Coronary artery (tissue), 2 donors: ENCODE measurements at places on chromosomes 7 and 10.
A peak's percentile ranks its signal among the peaks of the same experiment; 100 is the strongest.

- no peak for DNase-seq
These were observed 28.7 kb upstream of the TNS3 start for GRCh38 chr7:47610506-47611044.

- no peak for DNase-seq
These were observed 540.2 kb downstream of the LRMDA start for GRCh38 chr10:75971402-75972211.

DNA sequence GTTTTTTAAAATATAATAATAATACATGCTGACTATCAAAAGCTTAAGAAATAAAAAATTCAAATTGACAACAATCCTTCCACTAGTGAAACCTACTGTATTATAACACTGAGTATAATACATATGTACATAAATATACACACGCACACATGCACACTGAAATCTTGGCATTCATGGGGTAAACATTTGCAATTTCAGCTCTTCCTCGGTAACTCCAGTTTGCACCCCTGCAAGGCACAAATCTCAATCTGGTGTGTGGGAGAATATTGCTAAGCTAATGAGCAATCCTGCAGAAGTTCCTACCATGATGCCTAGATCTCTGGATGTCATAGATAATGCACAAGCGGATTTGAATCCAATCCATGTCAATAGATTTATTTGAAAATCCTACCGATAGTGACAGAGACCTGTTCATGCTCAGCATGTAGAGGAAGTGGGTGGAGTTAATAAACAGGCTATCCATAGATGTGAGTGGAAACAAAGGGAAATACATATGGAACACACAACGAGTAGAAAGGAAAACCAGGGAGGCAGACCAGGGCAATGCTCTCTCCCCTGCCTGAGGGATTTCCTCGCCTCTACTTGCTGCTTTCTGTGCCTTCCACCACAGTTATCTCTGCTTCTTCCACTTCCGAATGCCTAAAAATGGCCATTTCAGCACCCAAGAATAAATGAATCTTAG is 38.1 kb upstream of the LANCL2 start:
- DNase-seq, result no peak

GRCh38 chr7:68476966-68477365 is 1121.3 kb upstream of the AUTS2 start:
- DNase-seq, result no peak

DNA sequence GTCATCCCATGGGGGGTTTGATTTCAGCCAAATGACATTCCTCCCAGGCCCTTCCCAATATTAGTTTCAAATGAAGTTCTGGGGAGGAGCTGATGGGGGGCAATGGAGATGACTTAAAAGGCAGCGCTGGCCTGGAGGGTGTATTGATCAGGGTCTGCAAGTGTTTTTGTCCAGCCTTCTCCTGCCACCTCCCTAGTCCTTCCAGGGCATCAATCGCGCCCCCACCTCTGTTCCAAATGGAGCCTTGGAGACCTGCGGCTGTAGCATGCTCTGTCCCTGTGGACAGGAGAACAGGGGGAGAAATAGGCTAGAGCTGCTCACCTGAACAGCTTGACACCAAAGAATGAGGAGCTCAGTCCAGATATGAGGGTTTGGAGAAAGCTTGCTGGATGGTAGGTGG is 386.8 kb upstream of the PODXL start:
- DNase-seq, result no peak

DNA sequence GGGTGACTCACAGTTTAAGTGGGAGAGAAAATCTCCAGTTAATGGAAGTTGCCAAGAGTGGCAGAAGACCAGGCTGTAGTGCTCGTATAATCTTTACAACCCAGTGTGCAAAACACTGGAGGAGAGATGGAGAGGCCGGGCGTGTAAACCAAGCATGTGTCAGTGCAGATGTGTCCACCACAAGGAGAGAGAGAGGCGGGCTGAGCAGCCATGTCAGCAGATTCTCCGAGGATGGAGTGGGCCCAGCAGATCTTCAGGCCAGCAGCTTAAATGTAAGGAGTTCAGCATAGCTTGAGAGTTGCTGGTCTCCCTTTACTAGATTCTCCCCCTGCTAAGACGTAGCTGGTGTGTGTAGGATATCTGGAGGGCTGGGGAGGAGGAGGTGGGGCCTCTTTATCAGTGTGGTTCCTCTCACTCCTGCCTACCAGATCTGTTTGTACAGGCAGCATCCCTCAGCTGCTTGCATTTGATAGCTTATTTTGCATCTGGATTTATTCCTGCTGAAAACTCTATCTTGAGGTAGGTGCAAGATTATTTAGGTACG is 13.7 kb downstream of the BPGM start:
- DNase-seq, result no peak

DNA sequence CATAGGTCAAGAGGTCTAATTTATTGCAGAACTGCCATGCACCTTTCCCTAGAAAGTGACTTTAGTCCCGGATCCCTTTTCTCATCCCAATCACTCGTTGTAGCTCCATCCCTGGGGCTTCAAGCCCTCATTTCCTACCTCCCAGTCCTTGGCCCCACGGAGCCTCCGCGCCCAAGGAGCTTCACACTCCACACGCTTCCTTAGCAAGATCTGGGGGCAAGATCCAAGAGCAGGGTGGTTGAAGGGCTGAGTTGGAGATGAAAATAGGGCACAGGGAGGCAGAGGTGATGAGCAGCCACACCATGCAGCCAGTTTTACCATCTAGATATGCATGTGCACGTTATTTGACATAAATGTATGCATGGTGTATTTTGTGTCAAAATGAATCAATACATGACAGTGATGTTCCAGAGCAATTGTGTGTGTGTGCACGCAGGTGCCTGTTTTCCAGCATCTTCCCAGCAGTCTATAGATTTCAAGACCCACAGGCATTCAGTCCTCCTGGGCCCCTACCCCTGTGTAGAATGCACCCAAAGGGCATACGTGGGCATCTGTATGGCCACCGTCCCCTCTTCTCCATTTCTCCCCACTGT is 6.0 kb upstream of the TRPV6 start:
- peak; percentile 7 for DNase-seq

DNA sequence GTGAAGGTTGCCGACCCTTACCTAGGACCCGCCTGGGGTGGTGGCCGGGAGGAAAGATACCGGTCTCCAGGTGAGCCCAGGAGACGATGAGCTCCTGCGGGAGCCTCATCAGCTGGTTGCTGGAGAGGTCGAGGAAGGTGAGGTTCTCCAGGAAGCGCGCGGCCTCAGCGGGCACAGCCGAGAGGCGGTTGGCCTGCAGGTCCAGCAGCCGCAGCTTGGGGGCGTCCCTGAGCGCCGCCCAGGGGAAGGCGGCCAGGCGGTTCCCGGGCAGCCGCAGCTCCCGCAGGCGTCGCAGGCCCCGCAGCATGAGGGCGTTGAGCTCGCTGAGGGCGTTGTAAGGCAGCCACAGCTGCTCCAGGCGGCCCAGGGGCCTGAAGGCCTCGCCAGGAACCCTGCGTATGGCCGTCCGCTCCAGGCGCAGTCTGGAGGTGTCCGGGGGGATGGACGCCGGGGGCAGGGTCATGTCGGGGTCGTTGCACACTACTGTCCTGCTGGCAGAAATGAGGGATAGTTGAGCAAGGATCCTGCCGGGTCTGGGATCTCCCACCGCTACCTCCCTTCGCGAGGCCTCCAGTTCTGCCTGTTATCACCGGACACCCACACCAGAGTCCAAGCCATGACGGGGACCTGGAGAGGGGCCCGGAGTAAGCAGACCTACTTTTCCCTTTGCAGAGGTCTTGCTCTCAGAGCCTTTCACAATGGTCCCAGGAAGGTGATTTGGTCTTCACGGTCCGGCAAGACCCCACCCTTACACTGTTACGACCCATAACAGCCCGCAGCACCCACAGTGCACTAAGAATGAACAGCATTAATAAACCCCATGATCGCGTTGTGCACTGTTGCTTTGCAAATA is 3.9 kb downstream of the LRIT1 start:
- DNase-seq, result peak; percentile 46

DNA sequence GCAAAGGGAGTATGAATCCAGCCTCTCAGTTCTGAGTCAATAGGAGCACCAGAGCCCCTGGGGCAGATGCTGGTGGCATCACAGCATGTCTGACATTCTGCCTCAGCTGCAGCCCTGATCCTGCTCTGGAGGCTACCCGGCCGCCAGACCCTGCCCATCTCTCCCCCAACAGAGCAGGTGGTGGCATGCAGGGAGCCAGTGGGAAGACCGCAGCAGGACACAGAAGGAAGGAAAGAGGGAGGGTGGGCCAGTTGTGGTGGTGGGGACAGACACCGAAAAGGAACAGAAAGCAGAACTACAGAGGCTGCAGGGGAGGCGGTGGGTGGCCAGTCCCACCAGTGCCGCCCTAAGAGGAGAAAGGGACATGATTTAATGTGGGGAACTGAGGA is 35.3 kb downstream of the BLNK start:
- no peak for DNase-seq

GRCh38 chr10:1107679-1108078 is 51.5 kb downstream of the WDR37 start:
- DNase-seq, result no peak

- DNase-seq, result no peak
These were observed 523.5 kb downstream of the PARD3 start for GRCh38 chr10:34291466-34292193.

- no peak for DNase-seq
These were observed 42.5 kb downstream of the CCDC71L start for GRCh38 chr7:106618480-106618879.

GRCh38 chr7:1811850-1812508 is 141.9 kb downstream of the ELFN1 start:
- no peak for DNase-seq

GRCh38 chr10:21061184-21061583 is 164.1 kb upstream of the NEBL start:
- no peak for DNase-seq
